Breast epithelium (tissue), 4 donors: ENCODE measurements at places on chromosomes 2 and 18. TPM values are rescaled to one million over a fixed set of nuclear protein-coding genes. Genes with fewer than 3 reads are reported as not detected.

Gene ZNF521
- 51.8 TPM for total RNA-seq

GRCh38 chr18:10500038-10500437, 25.8 kb upstream of the NAPG start:
- H3K4me3 ChIP-seq, result no peak overlapping the region
- H3K27ac ChIP-seq, result no peak overlapping the region
- H3K27me3 ChIP-seq, result no peaks in the 10 kb centered on the region
- H3K4me1 ChIP-seq, result no peaks in the 10 kb centered on the region
- H3K36me3 ChIP-seq, result no peaks in the 10 kb centered on the region

GRCh38 chr2:101273056-101273455, 20.4 kb downstream of the CNOT11 start:
- no peaks in the 10 kb centered on the region for H3K36me3 ChIP-seq
- no peaks in the 10 kb centered on the region for H3K4me1 ChIP-seq

Gene FBXO11
- 59.3 TPM for total RNA-seq

DNA sequence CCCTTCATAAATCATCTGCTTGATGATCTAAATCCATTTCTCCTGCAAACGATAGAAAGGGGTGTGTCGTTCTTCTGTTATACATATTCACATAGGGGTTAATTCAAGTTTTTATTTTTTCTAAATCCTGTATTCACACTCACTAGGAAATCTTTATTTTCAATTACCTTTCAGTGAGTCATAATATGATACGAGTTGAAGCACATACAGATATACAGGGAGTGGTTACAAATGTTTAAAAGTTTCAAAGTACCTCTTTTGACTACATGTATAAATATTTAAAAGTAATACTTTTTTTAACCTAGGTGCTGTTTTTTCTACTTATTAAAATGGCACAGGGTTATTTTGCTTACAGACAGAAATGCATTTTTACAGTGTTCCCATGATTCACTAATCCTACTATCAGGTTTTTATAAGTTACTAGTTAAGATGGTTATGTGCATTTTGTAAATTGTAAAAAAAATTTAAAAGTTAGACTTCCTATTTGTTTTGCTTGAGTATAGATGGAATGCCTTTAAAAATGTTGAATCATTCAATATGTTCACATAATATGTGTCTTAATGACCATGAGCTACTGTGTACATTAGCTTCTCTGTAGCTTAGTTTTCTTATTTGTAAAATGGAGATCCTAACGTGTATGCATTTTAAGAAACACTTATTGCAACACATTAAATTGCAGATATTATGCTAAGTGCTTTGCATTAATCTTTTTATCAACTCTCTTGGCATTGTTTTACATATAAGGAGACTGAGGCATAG, 1378.1 kb downstream of the DSC3 start:
- H3K36me3 ChIP-seq, result no peaks in the 10 kb centered on the region
- H3K27me3 ChIP-seq, result no peaks in the 10 kb centered on the region
- no peak overlapping the region for H3K27ac ChIP-seq
- no peaks in the 10 kb centered on the region for H3K4me1 ChIP-seq
- H3K4me3 ChIP-seq, result no peak overlapping the region

Gene LIMS4
- 1.3 TPM for total RNA-seq

Gene POTEC
- not detected for total RNA-seq

DNA sequence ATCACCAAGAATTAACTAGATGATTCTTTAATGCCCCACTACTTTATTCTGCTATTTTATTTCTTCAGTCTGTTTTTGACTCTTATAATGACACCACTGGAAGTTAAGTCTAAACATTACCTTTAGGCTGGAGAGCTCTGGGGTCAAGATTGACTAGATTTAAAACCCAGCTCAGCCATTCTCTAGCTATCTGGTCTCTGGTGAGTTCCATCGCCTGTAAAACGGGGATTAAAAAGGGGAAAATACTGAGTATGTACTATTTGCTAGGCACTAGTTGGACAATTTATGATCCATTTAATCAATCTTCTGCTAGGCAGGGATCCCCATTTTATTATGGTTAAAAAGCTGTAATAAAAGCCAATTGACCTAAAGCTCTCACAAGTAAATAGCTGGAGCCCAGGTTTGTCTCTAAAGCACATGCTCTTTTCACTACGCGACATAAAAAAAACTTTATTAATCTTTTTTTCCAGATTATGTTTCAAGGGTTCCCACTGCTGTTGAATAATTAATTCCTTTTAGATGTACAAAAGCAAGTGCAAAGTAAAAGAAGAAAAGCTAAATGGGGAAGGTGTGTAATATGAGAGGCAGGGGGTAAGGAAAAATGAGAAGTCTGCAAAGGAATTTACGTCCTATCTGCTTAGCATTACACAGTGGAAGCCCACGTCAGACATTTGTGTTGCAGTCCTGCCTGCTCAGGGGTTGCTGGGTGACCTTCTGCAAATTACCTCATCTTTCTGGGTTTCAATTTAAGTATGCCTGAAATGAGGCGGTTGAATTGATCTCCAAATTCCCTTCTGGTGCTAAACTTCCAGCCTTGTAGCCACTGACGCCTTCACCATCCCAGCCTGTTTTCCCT, 918 bp upstream of the NABP1 start:
- no peaks in the 10 kb centered on the region for H3K4me1 ChIP-seq
- peak overlapping the region; percentile 77 for H3K4me3 ChIP-seq
- H3K27ac ChIP-seq, result peak overlapping the region; percentile 91
- no peaks in the 10 kb centered on the region for H3K27me3 ChIP-seq
- no peaks in the 10 kb centered on the region for H3K36me3 ChIP-seq

Gene ELAC1
- 4.8 TPM for total RNA-seq

Gene LIPG
- 0.44 TPM for total RNA-seq

DNA sequence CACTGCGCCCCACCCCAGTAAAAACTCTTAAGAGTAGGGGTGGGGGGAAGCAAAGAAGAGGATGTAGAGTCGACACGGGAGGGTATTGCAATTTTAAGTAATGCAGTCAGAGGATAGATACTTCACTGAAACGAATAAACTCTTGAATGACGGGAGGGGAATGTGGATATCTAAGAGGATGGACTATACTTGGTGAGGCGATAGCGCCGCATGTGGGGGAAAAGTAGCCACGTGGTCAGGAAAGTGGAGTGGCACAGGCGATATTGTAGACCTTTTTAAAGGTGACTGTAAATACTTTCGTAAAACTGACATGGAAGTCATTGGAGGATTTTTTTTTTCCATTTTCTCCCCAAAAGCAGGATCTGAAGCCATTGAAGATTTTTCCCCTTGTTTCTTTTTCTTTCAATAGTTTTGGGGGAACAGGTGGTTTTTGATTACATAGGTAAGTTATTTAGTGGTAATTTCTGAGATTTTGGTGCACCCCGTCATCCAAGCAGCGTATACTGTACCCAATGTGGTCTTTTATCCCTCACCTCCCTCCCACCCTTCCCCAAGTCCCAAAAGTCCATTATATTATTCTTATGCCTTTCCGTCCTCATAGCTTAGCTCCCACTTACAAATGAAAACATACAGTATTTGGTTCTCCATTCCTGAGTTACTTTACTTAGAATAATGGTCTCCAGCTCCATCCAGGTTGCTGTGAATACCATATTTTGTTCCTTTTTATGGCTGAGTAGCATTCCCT, 13.8 kb downstream of the CLK1 start:
- H3K4me1 ChIP-seq, result no peaks in the 10 kb centered on the region
- peaks cover 11% of the 10 kb centered on the region for H3K36me3 ChIP-seq
- DNase-seq, result no peak
- H3K27ac ChIP-seq, result no peak overlapping the region
- no peaks in the 10 kb centered on the region for H3K27me3 ChIP-seq
- no peak overlapping the region for H3K4me3 ChIP-seq

DNA sequence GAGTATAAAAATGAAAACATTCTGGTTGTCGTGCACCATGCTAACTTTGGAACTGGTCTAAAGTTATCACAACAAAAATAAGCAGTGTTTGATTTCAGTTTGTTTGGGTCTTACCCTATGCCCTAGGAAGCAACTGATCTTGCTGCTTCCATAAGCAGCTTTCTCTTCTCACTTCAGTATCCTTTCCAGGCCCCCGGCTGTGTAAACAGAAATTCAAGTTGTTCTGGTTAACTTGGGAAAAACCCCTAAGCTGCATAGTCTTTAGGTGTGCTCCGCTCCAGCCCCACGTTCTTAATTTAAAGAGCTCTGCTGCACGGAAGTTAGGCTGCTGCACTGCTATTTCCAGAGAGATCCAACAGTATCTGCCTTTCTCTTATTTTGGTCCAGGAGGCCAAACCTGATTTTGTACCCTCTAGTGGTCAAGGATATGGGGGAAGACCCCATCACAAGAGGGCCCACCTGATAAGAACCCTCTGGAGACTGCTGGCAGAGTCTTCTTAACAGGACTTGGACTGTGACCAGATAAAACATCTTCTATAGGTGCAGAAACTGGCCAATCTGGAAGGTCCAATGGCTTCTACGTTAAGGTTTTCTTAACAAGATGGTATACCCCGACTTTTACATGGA, 69.1 kb downstream of the FEZ2 start:
- H3K27me3 ChIP-seq, result no peaks in the 10 kb centered on the region
- no peaks in the 10 kb centered on the region for H3K4me1 ChIP-seq
- no peak overlapping the region for H3K27ac ChIP-seq
- DNase-seq, result no peak
- H3K4me3 ChIP-seq, result no peak overlapping the region

GRCh38 chr2:51601706-51602105, 569.8 kb upstream of the NRXN1 start:
- no peaks in the 10 kb centered on the region for H3K4me1 ChIP-seq
- no peak overlapping the region for H3K4me3 ChIP-seq
- no peak overlapping the region for H3K27ac ChIP-seq
- no peak for DNase-seq

Gene CPSF3
- 26.2 TPM for total RNA-seq

- DNase-seq, result no peak
- no peaks in the 10 kb centered on the region for H3K27me3 ChIP-seq
- H3K4me3 ChIP-seq, result no peak overlapping the region
- no peak overlapping the region for H3K27ac ChIP-seq
- H3K4me1 ChIP-seq, result no peaks in the 10 kb centered on the region
- no peaks in the 10 kb centered on the region for H3K36me3 ChIP-seq
Observed at GRCh38 chr18:79496237-79496977, 100.7 kb downstream of the NFATC1 start.
